ENCODE measurements at places on chromosomes 11 and 22. TPM values are rescaled to one million over a fixed set of nuclear protein-coding genes. Genes with fewer than 3 reads are reported as not detected.
A peak's percentile ranks its signal among the peaks of the same experiment; 100 is the strongest.

DNA sequence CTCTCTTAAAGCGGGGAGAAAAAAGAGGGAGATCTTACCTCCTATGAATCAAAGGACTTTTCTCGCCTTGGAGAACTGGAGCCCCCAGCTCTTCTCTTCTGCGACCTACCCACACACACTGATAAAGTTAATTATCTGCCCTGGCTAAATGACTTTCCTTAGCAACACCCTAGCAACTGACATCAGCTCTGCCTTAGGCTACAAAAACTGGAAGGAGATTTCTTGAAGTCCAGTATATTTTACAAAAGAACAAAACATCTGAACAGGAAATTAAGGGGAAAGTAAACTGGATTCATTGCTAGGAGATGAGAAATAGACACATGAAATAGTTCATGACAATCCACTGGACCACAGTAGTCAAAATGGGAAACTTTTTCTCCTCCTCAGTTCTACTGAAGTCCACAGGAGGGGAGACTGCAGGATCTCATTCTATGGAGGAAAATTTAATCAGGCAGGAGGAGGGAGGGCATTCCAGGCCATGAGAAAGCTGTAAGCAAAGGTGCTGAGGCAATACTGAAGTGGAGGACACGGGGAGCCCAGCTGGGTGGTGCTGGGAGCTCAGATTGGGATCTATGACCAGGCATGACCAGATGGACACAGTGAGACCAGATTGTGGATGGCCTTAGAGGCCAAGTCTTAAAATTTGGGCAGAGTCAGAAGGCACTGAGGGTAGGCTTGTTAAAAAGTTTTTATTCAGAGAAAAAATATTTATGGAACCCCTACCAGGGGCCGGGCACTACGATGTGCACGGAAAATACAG is 3.7 kb upstream of the SPON1 start:
- peaks cover 22% of the 10 kb centered on the region for H3K4me1 ChIP-seq
- no peak overlapping the region for H3K27ac ChIP-seq
- H3K27me3 ChIP-seq: peaks cover 61% of the 10 kb centered on the region

DNA sequence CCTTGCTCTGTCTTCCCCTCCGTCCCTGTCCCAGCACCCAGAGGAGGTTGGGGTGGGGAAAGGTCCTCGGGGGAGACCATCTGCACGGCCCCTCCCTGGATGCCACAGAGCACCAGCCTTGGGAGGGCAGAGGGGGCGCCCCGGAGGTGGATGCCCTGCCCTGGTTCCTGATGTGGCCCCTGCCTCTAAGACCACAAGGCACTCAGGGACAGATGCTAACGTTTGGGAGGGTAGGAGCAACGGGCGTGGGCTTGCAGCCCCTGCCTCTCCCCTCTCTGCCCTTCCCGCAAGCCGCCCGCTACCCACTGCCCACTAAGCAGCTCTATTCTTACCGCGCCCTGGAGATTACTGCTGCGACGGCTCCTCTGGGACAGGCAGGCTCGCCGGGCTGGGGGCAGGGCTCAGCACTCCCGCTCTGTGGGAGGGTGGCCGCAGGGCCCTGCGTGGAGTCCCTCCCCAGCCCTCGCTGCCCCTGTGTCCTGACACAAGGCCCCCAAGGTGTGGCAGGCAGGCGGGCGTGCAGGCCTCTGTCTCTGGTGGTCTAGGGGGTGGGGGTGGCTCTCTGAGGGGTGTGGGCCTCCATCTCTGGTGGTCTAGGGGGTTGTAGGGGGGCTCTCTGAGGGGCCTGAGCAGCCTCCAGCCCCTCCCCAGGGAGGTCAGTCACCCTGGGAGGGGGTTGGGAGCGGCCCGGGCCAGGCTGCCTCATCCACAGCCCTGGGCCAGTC is 14.9 kb downstream of the BRSK2 start:
- no peaks in the 10 kb centered on the region for H3K4me1 ChIP-seq
- DNase-seq: no peak
- H3K36me3 ChIP-seq: no peaks in the 10 kb centered on the region
- H3K27ac ChIP-seq: no peak overlapping the region

GRCh38 chr11:16935518-16936302 is 78.5 kb downstream of the PLEKHA7 start:
- peak; percentile 83 for DNase-seq
- no peaks in the 10 kb centered on the region for H3K4me1 ChIP-seq
- no peaks in the 10 kb centered on the region for H3K27me3 ChIP-seq
- H3K36me3 ChIP-seq: no peaks in the 10 kb centered on the region
- H3K4me3 ChIP-seq: no peak overlapping the region

- DNase-seq: peak; percentile 65
- H3K4me3 ChIP-seq: no peak overlapping the region
- no peaks in the 10 kb centered on the region for H3K4me1 ChIP-seq
- H3K27me3 ChIP-seq: no peaks in the 10 kb centered on the region
- no peak overlapping the region for H3K27ac ChIP-seq
Measured at GRCh38 chr11:92136797-92137196, 87.8 kb upstream of the FAT3 start.

DNA sequence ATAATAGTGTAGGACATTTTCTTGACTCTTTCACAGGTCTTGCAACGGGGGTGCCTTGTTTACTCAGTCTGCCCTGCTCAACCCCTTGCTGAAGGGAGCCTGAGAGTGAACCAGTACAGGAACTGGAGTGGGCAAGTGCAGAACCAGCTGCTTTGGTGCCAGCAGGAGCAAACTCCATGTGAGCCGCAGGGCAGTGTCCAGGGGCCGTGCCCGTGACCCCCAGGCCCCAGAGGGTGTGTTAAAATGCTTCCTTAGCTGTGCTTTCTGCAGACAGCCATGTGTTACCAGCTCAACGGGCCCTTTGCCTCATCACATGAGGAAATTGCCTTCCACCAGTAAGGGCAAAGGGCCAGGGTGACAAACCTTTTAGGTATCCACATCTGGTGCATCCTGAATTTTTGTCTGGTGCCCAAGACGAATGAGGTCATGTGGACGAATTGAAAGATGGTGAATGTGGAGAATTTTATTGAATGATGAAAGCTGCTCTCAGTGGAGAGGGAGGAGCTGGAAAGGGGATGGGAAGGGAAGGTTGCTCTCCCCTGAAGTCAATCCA is 53.6 kb upstream of the OR5D13 start:
- DNase-seq: no peak
- H3K4me3 ChIP-seq: no peak overlapping the region
- no peaks in the 10 kb centered on the region for H3K27me3 ChIP-seq
- no peaks in the 10 kb centered on the region for H3K4me1 ChIP-seq
- no peaks in the 10 kb centered on the region for H3K36me3 ChIP-seq
- no peak overlapping the region for H3K27ac ChIP-seq

- H3K36me3 ChIP-seq: no peaks in the 10 kb centered on the region
- DNase-seq: no peak
- no peaks in the 10 kb centered on the region for H3K27me3 ChIP-seq
- H3K4me3 ChIP-seq: no peak overlapping the region
- H3K4me1 ChIP-seq: no peaks in the 10 kb centered on the region
Measured at GRCh38 chr11:117950301-117950700, 21.1 kb upstream of the TMPRSS13 start.

- no peak overlapping the region for H3K4me3 ChIP-seq
- no peaks in the 10 kb centered on the region for H3K27me3 ChIP-seq
- no peaks in the 10 kb centered on the region for H3K36me3 ChIP-seq
- no peak for DNase-seq
- no peak overlapping the region for H3K27ac ChIP-seq
Measured at GRCh38 chr22:45190202-45190872, 26.6 kb downstream of the NUP50 start.

DNA sequence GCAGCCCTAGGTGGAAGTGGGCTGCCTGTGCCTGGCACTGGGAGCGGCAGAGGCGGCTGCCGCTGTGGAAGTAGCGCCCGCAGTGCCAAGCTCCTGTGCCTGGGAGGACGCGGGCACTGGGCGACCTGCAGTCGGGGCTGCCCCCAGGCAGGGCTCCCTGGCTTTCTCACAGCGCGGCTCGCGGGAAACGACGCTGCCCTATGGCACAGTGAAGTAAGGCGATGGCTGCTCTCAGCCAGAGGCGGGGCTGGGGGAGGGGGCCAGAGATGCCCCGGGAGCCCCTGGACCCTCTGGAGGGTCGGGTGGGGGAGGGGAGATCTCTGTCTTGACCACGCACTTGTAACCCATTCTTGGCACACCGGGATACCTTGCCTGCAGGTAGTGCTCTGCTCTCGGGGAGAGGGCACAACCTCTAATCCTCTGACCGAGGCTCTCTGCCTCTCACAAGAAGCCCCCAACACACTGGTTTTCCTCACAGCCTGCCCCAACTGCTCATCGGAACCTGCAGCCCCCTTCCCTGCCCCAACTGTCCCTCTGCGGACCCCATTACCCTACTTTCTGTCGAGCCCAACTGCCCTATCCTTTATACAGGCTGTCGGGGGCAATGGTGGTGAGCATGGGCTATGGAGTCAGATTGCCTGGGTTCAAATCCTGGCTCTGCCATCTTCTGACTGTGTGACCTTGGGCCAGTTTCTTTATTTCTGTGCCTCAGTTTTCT is 32.2 kb upstream of the TRIM29 start:
- H3K4me1 ChIP-seq: peaks cover 6% of the 10 kb centered on the region
- peaks cover 76% of the 10 kb centered on the region for H3K27me3 ChIP-seq
- no peak overlapping the region for H3K4me3 ChIP-seq
- H3K27ac ChIP-seq: no peak overlapping the region
- no peaks in the 10 kb centered on the region for H3K36me3 ChIP-seq

DNA sequence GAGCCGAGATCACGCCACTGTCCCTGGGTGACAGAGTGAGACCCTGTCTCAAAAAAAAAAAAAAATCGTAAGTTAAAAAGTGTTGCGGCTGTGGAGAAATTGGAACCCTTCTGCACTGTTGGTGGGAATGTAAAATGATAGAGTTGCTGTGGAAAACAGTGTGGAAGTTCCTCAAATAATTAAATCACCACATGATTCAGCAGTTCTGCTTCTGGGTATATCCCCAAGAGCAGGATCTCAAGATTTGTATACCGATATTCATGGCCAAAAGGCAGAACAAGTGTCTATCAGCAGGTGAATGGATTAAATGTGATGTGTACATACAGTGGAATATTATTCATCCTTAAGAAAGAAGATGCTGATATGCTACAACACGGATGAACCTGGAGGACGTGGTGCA is 3.8 kb downstream of the SELENOO start:
- peaks cover 8% of the 10 kb centered on the region for H3K4me1 ChIP-seq
- DNase-seq: no peak
- no peaks in the 10 kb centered on the region for H3K36me3 ChIP-seq
- peaks cover 9% of the 10 kb centered on the region for H3K27me3 ChIP-seq

- H3K4me3 ChIP-seq: no peak overlapping the region
- peak; percentile 27 for DNase-seq
- H3K27ac ChIP-seq: no peak overlapping the region
- peaks cover 70% of the 10 kb centered on the region for H3K27me3 ChIP-seq
- no peaks in the 10 kb centered on the region for H3K36me3 ChIP-seq
Measured at GRCh38 chr11:2718817-2719438, 19.1 kb upstream of the KCNQ1OT1 start.

DNA sequence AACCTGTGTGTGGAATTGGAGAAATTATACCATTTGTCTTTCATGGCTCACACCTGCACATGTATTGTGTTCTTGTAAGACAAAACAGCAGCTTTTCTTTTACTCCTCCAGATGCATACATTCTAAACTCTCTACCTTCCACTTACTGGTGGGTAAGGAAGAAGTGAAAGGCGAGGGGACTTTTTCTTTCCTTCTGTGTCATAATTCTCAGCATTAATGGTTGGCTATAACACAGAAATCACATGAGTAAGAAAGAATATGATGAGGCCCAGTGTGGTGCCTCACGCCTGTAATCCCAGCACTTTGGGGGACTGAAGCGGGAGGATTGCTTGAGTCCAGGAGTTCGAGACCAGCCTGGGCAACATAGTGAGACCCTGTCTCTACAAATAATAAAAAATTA is 57.8 kb upstream of the SHANK2 start:
- no peak overlapping the region for H3K27ac ChIP-seq
- H3K4me3 ChIP-seq: no peak overlapping the region
- no peak for DNase-seq
- no peaks in the 10 kb centered on the region for H3K27me3 ChIP-seq
- no peaks in the 10 kb centered on the region for H3K4me1 ChIP-seq

GRCh38 chr22:38266120-38266519 is 6.7 kb downstream of the TMEM184B start:
- no peak for DNase-seq
- no peaks in the 10 kb centered on the region for H3K27me3 ChIP-seq
- H3K36me3 ChIP-seq: no peaks in the 10 kb centered on the region
- H3K27ac ChIP-seq: no peak overlapping the region
- peaks cover 29% of the 10 kb centered on the region for H3K4me1 ChIP-seq

DNA sequence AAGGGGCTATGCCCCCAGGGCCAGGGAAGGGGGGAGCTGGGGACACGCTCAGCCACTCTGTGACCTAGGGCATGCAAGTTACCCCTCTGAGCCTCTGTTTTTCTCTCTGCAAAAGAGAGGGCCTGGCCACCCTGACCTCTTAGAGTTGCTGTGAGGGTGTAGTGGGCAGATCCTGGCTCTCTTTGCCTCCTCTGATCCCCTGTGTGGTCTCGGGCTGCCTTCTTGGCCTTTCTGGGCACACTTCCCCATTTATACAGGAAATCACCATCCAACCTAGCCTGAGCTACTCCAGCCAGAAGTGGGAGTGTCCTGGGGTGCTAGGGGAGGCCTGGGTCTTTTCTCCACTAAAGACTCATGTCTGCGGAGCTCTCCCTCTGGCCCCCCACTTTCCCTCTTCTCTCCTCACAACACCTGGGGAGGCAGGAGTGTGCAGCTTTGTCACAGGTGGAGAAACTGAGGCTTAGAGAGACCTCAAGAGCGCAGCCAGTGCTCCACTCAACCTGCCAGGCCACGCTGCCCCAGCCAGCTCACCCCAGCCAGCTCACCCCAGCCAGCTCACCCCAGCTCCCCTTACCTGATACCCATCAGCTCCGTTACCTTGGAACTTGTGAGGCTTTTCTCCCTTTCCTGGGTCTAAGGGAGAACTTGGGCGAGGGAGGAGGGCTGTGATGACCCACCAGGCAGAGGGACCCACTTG is 1.4 kb downstream of the AIFM3 start:
- peaks cover 78% of the 10 kb centered on the region for H3K27me3 ChIP-seq
- H3K4me1 ChIP-seq: peaks cover 3% of the 10 kb centered on the region
- no peak for DNase-seq

GRCh38 chr22:25352294-25352680 is 132.8 kb downstream of the CRYBB2 start:
- no peak for DNase-seq
- H3K4me3 ChIP-seq: no peak overlapping the region
- no peaks in the 10 kb centered on the region for H3K27me3 ChIP-seq
- no peak overlapping the region for H3K27ac ChIP-seq
- no peaks in the 10 kb centered on the region for H3K4me1 ChIP-seq

DNA sequence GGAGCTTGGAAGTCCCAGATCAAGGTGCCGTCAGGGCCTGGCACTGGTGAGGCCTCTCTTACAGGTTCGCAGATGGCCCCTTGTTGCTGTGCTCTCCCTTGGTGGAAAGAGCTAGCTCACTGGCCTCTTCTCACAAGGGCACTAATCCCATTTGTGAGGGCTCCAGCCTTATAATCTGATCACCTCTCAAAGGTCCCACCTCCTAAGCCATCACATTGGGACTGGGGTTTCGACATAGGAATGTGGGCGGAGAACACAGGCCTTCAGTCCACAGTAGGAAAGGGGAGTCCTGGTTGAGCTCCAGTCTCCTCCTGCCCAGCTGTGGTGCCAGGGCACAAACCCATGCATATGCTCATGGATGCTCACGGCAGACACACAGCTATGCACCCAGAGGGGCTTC is 14.0 kb upstream of the LRRC32 start:
- H3K27ac ChIP-seq: no peak overlapping the region
- peaks cover 7% of the 10 kb centered on the region for H3K4me1 ChIP-seq
- H3K4me3 ChIP-seq: no peak overlapping the region
- H3K27me3 ChIP-seq: no peaks in the 10 kb centered on the region

Gene RHOD
- total RNA-seq: 16.2 TPM

Gene ARHGAP42
- 35.7 TPM for total RNA-seq

Gene CLCF1
- not detected for total RNA-seq

Gene CST6
- 4.2 TPM for total RNA-seq

Gene OR10A2
- not detected for total RNA-seq

Gene PACSIN3
- total RNA-seq: 72.1 TPM

Gene SLC25A1
- total RNA-seq: 242 TPM

Gene GAL
- total RNA-seq: 80.9 TPM
